ENCODE measurements at places on chromosomes 7 and 10.

- DNase-seq = no peak
These were observed 39.0 kb downstream of the STK17A start for GRCh38 chr7:43621729-43622448.

- DNase-seq = no peak
These were observed 804 bp downstream of the TMEM106B start for GRCh38 chr7:12211711-12212485.

DNA sequence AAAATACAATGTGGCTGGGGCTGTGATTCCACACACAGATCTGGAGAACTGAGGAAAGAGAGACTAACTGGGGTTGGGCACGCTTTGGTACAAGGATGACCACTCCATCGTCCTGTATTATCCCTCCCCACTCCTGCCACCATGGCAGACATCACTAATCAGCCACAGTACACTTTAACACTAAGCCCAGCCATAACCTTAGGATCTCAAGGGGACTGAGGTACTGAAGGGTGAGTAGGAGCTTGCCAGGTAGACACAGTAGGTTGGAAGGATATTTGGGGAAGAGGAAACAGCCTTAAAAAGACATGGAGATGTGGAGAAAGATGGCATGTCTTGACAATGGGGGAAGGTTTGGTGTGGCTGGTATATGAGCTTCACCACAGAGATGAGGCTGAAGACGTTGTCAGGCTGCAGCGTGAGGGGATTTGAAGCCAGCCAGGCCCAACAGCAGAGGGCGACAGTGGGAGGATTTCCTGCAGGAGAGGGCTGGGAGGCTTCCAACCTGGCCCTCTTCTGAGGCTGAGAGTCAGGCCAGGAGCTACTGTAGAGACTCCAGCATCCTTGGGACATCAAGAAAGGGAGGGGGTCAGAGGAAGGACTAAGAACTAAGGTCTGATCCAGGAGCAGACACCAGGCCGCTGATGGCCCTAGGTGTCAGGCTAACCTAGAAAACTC, 58.6 kb upstream of the COL13A1 start:
- DNase-seq = no peak

GRCh38 chr10:77554996-77555397, 82.6 kb downstream of the KCNMA1 start:
- no peak for DNase-seq

DNA sequence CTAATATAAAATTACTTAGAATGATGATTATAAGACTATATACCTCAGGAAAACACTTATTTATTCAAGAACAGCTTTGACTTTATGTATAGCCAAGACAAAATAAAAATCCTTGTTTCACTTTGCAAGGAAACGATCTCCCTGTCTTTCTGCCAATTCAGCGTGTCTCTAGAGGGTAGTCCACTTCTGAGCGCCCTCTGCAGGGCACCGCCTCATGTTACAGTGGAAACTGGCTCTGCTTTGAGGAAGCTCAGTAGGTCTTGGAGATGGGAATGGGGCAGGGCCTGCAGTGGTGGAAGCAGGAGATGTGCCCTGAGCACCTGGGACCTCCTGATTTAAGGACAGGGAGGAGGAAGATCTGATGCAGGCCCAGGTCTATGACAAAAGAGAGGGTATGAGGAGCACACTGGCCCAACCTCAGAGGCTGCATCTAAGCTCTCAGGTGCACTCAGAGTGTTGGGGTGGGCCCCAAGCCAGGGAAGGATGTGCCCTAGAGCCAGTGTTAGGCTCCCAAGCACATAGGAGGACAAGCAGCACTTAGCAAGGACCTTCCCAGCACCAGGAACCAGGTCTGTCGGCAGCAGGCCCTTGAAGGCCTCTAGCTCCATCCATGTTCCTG, 481.0 kb downstream of the TNS3 start:
- no peak for DNase-seq

GRCh38 chr7:102289057-102289456, 2.4 kb downstream of the SH2B2 start:
- DNase-seq = no peak
